ENCODE measurements at places on chromosomes 2 and 18.
A peak's percentile ranks its signal among the peaks of the same experiment; 100 is the strongest.

DNA sequence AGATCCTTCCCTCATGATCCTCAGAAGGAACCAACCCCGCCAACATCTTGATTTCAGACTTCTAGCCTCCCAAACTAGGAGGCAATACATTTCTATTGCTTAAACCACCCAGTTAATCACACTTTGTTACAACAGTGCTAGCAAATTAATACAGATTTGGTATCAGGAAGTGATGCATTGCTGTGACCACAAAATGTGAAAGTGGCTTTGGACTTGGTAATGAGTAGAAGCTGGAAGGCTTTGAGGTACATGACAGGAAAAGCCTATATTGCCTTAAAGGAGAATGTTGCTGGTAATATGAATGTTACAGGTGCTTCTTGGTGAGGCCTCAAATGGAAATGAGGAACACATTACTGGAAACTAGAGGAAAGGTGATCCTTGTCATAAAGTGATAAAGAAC is 260.3 kb downstream of the SATB2 start:
- DNase-seq: no peak

- no peak for DNase-seq
These were observed 312.4 kb upstream of the SPHKAP start for GRCh38 chr2:228493852-228494251.

- DNase-seq: no peak
These were observed 218.4 kb upstream of the REV1 start for GRCh38 chr2:99708231-99708630.

DNA sequence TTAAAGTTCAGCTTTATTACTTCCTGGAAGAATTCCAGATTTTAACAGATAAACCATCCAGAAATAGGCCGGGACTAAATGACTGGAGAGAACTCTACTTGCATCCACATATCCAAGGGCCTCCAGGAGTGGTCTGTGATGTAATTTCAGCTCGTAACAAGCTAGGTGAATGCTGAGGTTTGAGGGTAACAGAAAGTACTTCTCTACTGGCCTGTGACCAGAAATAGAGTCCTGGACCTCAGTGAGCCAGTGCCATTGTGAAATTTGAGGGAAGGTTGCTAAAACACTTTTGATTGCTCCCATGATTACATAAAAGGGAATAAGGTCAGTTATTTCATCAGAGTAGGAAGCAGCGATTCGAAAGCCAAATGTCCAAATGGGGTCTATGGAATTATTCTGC is 158.1 kb downstream of the DOCK10 start:
- DNase-seq: no peak

DNA sequence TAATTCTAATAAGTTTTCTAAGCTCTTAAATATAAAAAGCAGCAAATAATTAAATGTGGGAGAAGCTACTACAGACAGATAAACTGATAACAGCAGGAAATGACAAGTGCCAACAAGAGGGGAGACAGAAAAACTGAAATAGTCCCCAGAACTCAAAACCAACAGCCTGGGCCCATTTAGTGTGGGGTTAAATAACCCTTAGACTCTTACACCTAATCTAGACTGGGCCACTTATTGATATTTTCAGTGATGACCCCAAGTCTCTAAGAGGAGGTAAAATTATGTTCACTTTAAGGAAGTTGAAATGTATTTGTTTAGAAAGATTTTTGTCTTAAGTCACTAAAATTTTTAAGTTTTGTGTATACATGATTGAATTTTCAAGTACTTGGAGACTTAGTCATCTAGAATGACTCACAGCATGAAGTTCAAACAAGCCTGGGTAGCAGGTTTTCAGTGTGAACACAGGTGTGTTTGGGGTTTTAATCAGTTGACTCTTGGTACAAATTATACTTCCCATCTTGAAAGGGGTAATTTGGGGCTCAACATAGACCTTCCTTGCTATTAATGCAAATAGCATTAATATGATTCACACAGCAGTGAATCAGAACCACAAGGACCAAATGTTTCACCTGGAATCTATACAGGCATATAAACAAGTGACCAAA is 54.9 kb upstream of the MYO3B start:
- DNase-seq: no peak

GRCh38 chr2:88857951-88858411 is 166.5 kb downstream of the RPIA start:
- DNase-seq: peak; percentile 7

DNA sequence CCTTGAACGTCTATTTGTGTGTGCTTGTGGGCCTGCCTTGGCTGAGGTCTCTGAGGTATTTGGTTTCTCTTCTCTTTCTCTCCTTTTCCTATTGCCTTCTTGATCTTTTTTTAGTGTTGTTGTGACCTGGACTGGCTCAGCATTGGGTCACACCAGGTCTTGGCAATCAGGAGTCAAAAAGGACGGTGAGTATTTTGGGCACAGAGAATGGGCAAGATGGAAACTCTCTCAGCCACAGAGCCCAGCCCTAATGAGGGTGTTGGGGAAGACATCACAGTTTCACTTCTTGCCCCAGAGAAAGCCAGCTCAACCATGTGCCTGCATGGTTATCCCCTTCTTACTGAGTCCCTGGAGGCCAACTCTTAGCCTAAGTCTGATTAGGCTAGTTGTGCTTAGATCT is 13.7 kb upstream of the INO80C start:
- DNase-seq: no peak

- DNase-seq: no peak
These were observed 3.0 kb downstream of the FEV start for GRCh38 chr2:218981881-218982585.

DNA sequence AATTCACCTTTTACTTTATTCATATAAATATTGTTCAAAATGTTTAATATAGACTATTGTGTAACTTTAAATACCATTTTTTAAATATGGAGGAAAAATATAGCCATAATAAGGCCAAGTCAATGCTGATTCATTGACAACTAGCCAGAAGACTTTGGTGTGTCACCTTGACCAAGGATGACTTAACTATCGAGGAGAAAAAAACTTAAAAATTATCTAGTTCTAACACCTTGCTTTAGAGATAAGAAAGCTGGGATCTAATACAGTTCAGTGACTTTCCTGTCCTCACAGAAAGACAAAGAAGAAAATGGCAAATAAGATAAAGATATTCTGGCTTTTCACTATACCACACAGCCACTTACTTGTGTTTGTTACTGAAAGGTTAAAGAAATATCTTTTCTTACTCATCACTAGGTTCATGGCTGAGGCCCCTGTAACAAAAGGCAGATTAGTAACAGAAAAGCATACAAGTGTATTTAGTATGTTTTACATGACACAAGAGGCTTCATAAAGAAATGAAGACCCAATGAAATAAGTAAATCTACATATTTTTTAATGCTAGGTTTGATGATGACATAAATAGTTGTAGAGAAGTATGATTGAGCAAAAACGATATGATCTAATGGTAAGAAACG is 65.9 kb upstream of the LRRTM1 start:
- no peak for DNase-seq

DNA sequence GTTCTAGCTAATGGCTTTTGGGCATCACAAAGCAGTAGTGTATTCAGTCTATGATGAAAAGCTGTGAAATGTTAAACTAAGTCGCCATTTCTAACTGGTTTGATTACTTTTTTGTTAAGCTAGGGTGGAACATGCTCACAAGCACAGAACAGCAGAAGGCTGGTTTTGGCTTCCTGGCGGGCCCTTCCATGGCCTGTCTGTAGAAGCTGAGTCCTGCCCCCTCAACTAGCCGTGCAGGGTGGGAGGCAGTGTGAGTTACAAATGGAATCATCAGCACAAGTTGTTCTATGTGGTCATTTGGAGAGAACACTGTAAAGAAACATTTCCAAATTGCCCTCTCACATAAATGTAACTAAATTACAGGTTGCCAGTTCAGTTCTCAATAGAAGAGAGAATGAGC is 290.8 kb downstream of the ALPK2 start:
- DNase-seq: no peak

- no peak for DNase-seq
These were observed 8.6 kb downstream of the RBFA start for GRCh38 chr18:80042785-80043184.

DNA sequence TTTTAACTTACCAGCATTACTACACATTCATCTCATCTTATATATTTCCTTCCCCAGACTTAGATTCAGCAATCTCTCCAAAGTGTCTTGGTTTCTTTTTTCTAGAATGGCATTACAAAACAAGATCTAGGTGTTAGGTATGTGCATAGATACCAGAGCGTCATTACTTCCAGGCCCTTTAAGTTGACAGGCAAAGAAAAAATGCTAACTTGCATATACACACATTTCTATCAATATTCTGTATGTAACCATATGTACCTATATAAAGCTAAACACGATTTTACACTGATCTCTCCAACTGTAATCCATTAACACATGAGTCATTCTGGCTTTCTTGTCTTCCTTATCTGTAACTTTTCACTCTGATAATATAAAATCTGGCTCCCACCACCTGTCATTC is 503.8 kb upstream of the NRXN1 start:
- DNase-seq: no peak

DNA sequence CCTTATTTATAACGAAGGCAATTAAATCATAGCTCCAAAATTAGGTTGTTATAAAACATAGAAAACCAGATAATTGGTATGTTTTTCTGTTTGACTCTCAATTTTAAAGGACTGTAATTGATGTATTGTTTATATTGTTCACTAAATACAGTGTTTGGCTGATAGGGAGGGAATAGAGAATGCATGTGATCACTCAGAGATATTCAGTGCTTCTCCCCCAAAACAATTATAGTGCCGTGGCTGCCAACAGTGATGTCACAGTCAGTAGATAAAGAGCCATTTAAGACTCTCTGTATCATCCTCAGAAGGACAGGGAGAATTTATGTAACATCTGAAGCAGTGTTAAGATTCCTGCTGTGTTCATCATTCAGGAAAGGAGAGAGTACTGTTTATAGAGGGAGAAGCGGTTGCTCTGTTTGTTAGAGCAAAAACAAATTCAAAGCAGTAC is 69.6 kb downstream of the PHLPP1 start:
- peak; percentile 97 for DNase-seq

DNA sequence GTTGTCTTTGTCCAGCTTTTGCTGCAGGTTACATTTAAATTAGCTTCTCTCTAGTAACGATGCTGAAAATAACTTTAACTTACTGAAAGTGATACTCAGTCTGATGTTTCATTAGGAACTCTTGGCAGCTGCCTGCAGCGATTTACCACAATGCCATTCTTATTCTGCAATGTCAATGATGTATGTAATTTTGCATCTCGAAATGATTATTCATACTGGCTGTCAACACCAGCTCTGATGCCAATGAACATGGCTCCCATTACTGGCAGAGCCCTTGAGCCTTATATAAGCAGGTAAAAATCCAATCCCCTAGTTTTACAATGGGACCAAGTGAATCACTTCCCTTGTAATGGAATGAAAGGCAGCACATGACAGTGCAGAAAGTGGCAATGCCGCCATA is 16.3 kb upstream of the MFF start:
- peak; percentile 44 for DNase-seq

- DNase-seq: no peak
These were observed 51.6 kb upstream of the DSEL start for GRCh38 chr18:67568166-67568565.

DNA sequence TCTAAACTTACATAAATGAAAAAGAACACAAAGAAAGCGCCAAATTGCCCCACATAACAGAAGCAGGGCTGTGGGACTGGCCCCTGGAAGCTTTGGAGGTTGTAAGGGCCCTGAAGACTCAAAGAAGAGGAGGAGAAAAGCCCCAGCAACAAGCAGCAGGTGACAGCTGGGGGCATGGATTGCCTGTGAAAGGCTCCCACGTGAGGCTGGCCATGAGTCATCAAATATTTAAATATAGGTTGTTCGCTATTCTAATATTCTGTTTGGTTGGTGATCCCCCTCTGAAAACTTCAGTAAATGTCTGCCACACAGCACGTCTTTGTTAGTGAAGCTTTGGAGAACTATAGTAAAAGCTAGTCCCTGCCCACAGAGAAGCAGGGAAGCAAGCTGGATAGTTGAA is 132.4 kb downstream of the MREG start:
- DNase-seq: no peak

DNA sequence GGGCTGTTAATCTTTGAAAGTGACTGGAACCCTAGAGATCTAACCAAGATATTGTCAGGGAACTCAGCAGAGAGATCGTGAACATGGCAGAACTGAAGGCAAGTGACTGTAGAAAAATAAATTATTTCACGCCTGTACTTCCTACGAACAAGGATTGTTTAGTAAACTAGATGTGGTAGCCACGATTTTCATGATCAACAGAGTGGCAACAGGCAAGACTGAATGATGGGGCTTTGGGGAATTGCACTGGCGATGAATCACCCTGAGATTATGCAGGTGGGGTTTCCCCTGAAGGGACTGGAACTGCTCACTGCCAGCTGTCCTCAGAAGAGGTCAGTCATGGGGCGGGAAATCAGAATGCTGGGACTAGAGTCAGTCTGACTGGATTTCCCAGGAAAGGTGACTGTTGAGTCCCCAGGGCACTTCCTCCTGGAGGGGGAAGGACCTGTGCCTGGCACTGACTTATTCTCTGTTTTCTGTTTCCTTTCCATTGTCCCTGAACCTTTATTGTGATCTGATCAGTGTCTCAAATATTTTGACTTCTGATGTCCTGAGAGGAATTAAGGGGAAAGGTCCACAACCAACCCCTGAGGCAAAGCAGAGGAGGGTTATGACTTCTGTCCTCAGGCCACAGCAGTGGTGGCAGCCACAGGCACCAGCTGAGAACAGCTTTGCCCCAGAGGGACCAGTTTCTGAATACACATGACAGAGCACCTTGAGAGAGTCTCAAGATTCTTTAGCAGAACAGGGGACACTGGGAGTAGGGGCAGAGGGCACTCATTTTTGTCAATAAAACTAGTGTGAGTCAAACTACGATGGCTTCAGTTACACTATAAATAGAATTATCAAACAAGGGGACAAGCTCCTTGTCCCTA is 70.0 kb downstream of the NAB1 start:
- no peak for DNase-seq

DNA sequence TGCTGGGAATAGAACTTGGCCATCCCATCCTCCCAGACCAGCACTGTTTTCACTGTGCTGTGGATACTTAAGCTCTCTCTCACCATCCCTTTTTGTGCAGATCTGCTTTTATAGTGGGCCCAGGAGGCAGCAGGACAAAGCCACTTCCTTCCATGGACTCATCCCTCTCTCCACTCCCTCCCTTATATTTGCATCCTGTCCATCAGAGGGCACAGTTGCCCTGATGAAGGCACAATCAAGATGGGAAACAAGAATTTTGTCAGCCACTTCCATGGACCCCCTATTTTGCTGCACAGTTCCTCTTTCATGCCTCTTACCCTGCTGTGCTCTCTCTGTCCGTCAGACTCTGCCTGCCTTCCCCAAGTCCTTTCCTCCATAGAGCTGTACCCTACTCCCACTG is 338.7 kb downstream of the HRH4 start:
- no peak for DNase-seq

GRCh38 chr2:3728104-3729054 is 25.0 kb downstream of the DCDC2C start:
- DNase-seq: peak; percentile 53

Data from pons (tissue), 1 donor.